ENCODE measurements at places on chromosomes 11 and 22. TPM values are rescaled to one million over a fixed set of nuclear protein-coding genes. Genes with fewer than 3 reads are reported as not detected.

SYT12 gene
- total RNA-seq: 0.44 TPM

OSM gene
- total RNA-seq: 1.6 TPM

TPBGL gene
- total RNA-seq: 0.12 TPM

HTR3B gene
- total RNA-seq: not detected

CREB3L1 gene
- 15.1 TPM for total RNA-seq

ZP1 gene
- not detected for total RNA-seq

TEX12 gene
- not detected for total RNA-seq

ACTN3 gene
- total RNA-seq: not detected

OR2AG1 gene
- total RNA-seq: not detected

CHRNA10 gene
- not detected for total RNA-seq

KRTAP5-11 gene
- not detected for total RNA-seq

THY1 gene
- 7.2 TPM for total RNA-seq

MMP27 gene
- not detected for total RNA-seq

Data from right atrium auricular region (tissue), 2 donors.